ENCODE measurements at places on chromosomes 1 and 21.

GRCh38 chr1:40948741-40949443 is 30.6 kb upstream of the CTPS1 start:
- H3K36me3 ChIP-seq = no peaks in the 10 kb centered on the region
- H3K4me1 ChIP-seq = peaks cover 10% of the 10 kb centered on the region
- H3K27me3 ChIP-seq = peaks cover 16% of the 10 kb centered on the region

- H3K36me3 ChIP-seq = no peaks in the 10 kb centered on the region
- H3K4me1 ChIP-seq = no peaks in the 10 kb centered on the region
- H3K27ac ChIP-seq = no peak overlapping the region
- DNase-seq = no peak
- H3K4me3 ChIP-seq = no peak overlapping the region
These were observed 321.5 kb upstream of the PTBP2 start for GRCh38 chr1:96400089-96400488.

- H3K4me1 ChIP-seq = peaks cover 2% of the 10 kb centered on the region
- no peaks in the 10 kb centered on the region for H3K36me3 ChIP-seq
- H3K4me3 ChIP-seq = no peak overlapping the region
These were observed 31.7 kb downstream of the WNT3A start for GRCh38 chr1:228038387-228039005.

- peaks cover 71% of the 10 kb centered on the region for H3K36me3 ChIP-seq
- no peak overlapping the region for H3K4me3 ChIP-seq
- H3K4me1 ChIP-seq = peaks cover 57% of the 10 kb centered on the region
- no peak for DNase-seq
- H3K27ac ChIP-seq = peak overlapping the region; percentile 79
- no peaks in the 10 kb centered on the region for H3K27me3 ChIP-seq
These were observed 2.8 kb downstream of the PEA15 start for GRCh38 chr1:160207771-160208556.
